Spleen (tissue), 13 donors: ENCODE measurements at places on chromosomes 5 and 9. TPM values are rescaled to one million over a fixed set of nuclear protein-coding genes. Genes with fewer than 3 reads are reported as not detected.
A peak's percentile ranks its signal among the peaks of the same experiment; 100 is the strongest.

DNA sequence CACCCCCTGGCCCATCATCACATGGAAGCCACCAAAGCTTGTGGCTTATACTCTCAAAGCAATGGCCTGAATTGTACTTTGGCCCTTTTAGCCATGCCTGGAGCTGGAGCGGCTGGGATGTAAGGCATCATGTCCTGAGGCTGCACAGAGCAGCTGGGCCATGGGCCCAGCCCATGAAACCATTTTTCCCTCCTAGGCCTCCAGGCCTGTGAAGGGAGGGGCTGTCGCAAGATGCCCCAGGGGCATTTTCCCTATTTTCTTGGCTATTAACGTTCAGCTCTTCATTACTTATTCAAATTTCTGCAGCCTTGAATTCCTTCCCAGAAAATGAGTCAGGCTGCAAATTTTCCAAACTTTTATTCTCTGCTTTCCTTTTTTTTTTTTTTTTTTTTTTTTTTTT is 27.7 kb downstream of the FST start:
- H3K4me3 ChIP-seq: no peak overlapping the region
- H3K27me3 ChIP-seq: no peaks in the 10 kb centered on the region
- no peaks in the 10 kb centered on the region for H3K36me3 ChIP-seq
- no peaks in the 10 kb centered on the region for H3K4me1 ChIP-seq
- H3K27ac ChIP-seq: no peak overlapping the region

- no peaks in the 10 kb centered on the region for H3K36me3 ChIP-seq
- no peak overlapping the region for H3K4me3 ChIP-seq
- no peak for DNase-seq
- no peaks in the 10 kb centered on the region for H3K4me1 ChIP-seq
- no peak overlapping the region for H3K27ac ChIP-seq
- no peaks in the 10 kb centered on the region for H3K27me3 ChIP-seq
These were observed 60.8 kb upstream of the IRX4 start for GRCh38 chr5:1943481-1943880.

GRCh38 chr9:89165880-89166279 is 12.7 kb downstream of the SHC3 start:
- no peaks in the 10 kb centered on the region for H3K4me1 ChIP-seq
- no peaks in the 10 kb centered on the region for H3K27me3 ChIP-seq
- H3K4me3 ChIP-seq: no peak overlapping the region
- no peak for DNase-seq
- no peaks in the 10 kb centered on the region for H3K36me3 ChIP-seq

Gene ZNF608
- total RNA-seq: 11.7 TPM

Gene PTGES
- 1.5 TPM for total RNA-seq

GRCh38 chr5:128826275-128826674 is 139.0 kb upstream of the SLC27A6 start:
- H3K4me1 ChIP-seq: no peaks in the 10 kb centered on the region
- H3K4me3 ChIP-seq: no peak overlapping the region
- H3K27ac ChIP-seq: no peak overlapping the region
- DNase-seq: no peak

Gene MELK
- 3.4 TPM for total RNA-seq

Gene CD274
- 24.2 TPM for total RNA-seq

DNA sequence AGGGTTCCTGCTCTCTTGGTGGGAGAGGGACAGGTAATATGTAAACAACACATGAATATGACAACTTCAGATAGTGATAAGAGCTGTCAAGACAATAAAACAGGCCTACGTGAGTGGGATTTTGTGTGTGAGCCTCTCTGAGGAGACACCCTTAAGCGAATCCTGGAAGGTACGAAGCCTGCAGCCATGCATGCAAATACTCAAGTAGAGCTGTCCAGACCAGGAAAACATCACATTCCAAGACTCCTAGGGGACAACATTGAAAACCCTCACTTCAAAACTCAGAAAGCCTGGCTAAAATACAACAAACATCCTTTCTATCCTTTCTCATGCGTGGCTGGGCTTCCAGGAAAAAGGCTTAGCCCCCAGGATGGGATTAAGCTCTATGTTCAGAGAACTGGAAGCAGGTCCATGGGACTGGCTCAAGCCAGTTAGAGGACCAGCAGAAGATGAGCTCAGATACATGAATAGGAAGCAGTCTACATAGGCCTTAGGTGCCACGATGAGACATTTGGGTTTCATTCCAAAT is 124.8 kb upstream of the IQGAP2 start:
- no peaks in the 10 kb centered on the region for H3K27me3 ChIP-seq
- H3K4me3 ChIP-seq: no peak overlapping the region
- H3K36me3 ChIP-seq: no peaks in the 10 kb centered on the region
- no peak overlapping the region for H3K27ac ChIP-seq

DNA sequence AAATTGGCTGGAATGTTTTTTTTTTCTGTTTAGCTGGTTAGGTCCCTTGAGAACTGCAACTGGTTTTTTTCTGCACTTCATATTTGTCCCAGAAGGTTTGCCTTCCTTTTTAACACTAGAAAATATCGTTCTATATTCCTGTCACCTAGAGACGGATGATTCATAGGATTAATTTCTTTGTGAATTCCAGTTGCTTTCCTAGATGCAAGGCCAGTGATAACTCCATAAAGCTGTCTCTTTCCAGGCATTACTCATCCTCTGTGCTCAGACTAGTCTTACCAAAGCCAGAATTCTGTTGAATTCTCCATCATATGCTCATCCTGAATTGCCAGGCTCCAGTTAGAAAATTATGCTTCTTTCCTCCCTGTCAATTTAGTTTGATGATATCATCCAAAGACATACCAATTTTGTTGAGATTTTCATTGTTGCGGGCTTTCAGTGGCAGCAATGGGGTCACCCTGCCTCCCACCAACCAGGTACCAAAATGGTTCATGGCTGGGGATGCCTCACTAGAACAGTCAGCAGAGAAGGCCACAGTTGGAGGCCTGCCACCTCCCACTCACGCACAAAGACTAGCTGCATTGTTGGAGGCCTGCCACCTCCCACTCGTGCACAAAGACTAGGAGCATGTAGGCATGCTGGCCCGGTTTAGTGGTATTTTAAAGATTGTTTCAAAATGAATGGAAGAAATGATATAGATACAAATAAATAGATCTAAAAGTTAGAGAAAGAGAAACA is 8.5 kb downstream of the BAAT start:
- DNase-seq: no peak
- no peaks in the 10 kb centered on the region for H3K27me3 ChIP-seq
- no peak overlapping the region for H3K27ac ChIP-seq
- H3K4me1 ChIP-seq: no peaks in the 10 kb centered on the region

Gene AGGF1
- 27.6 TPM for total RNA-seq

GRCh38 chr9:126170286-126170823 is 156.3 kb upstream of the MVB12B start:
- H3K27ac ChIP-seq: no peak overlapping the region
- no peak overlapping the region for H3K4me3 ChIP-seq
- DNase-seq: peak; percentile 20
- H3K27me3 ChIP-seq: peaks cover 7% of the 10 kb centered on the region

DNA sequence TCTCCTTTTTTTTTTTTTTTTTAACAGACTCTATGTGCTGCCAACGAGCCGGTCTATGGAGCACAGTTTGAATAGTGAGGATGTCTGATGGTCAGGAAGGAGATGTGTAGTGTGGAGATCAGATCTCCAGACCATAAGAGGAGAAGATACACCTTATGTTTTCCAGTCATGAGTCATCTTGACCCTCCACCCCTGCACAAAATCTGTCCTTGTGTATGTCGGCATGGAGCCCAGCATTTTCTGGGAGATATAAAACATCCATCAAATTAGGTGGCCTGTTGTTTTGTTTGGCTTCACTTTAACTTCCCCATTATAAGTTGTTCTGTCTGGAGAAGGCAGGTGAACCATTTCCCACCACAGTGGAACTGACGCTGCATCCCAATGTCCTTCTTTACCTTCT is 19.2 kb downstream of the SH3TC2 start:
- DNase-seq: no peak
- no peak overlapping the region for H3K27ac ChIP-seq
- H3K4me3 ChIP-seq: no peak overlapping the region
- H3K4me1 ChIP-seq: peaks cover 12% of the 10 kb centered on the region

DNA sequence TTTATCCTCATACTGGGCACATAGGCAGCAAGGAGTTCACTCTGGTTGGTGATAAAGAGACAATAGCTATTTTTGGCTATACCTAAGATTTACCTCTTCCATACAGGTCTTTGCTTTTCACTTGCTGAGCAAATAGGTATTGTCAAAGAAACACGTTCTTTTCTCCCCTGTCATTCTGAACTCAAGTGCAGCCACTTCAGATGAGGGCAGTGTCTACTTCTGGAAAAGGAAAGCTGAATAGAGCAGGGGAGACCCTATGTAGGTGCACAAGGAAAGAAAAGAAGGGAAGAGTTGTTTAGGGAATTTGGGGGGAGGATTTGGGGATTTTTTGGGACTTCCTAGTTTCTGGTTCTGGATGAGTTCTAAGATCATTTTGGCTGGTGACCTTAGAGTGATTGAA is 109.6 kb downstream of the ATP10B start:
- no peak overlapping the region for H3K27ac ChIP-seq
- H3K27me3 ChIP-seq: no peaks in the 10 kb centered on the region
- no peaks in the 10 kb centered on the region for H3K36me3 ChIP-seq

Gene ZNF622
- 17.6 TPM for total RNA-seq

Gene MAMDC4
- 5.4 TPM for total RNA-seq

Gene PAM
- 101 TPM for total RNA-seq

DNA sequence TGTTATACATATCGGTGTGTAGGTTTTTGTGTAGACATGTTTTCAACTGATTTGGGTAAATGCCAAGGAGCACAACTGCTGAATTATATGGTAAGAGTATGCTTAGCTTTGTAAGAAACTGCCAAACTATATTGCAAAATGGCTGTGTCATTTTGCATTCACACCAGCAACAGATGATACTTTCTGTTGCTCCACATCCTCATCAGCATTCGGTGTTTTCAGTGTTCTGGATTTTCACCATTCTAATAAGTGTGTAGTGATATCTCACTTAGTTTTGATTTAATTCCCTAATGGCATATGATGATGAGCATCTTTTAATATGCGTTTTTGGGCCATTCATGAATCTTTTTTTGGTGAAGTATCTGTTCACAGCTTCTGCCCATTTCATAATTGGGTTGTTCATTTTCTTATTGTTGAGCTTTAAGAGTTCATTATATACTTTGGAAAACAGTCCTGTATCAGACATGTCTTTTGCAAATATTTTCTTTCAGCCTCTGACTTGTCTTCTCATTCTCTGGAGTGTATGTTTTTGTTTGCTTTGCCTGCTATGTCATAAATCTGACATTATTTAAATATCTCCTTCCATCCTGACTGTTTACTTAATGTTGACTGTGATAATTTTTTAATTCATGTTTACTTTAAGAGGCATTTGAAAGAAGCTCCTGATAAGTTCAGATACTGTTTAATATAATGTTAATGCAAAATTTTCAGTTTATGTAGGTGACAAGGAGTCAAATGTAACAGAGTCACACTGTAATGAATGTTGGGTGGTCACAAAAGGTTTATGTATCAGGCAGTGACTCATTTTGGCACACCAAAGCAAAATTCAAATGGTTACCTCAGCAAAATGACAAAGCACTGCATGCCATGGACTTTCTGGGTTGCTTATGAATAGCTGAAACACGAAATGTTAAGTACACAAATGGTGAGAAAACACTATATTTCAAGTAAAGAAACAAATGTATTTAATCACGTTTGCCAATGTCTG is 181.1 kb upstream of the DAB2 start:
- H3K4me3 ChIP-seq: no peak overlapping the region
- no peaks in the 10 kb centered on the region for H3K27me3 ChIP-seq
- H3K27ac ChIP-seq: no peak overlapping the region
- H3K36me3 ChIP-seq: no peaks in the 10 kb centered on the region
- H3K4me1 ChIP-seq: no peaks in the 10 kb centered on the region

DNA sequence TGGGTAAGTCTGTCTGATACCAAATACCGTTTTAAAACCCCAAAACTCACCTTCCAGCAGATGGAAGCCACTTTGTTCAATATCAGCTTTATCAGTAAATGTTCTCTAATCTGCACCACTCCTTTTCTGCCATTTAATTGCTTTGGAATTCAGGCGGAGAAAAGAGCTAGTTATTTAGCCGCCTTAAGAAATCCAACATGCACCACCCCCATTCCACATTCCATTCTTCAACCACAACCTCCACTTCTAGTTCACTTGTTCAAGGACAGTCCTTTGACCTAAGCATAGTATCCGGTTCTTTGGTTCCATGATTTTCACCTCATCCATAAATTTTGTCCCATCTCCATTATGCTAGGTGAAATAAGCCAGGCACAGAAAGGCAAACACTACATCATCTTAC is 240.1 kb downstream of the DNAH5 start:
- H3K4me1 ChIP-seq: no peaks in the 10 kb centered on the region
- H3K27me3 ChIP-seq: no peaks in the 10 kb centered on the region
- no peak overlapping the region for H3K4me3 ChIP-seq
- H3K36me3 ChIP-seq: no peaks in the 10 kb centered on the region
- DNase-seq: no peak

GRCh38 chr5:74382987-74383593 is 257.4 kb downstream of the ENC1 start:
- no peak for DNase-seq
- H3K4me3 ChIP-seq: no peak overlapping the region
- no peaks in the 10 kb centered on the region for H3K36me3 ChIP-seq
- peak overlapping the region; percentile 61 for H3K27ac ChIP-seq
- no peaks in the 10 kb centered on the region for H3K27me3 ChIP-seq

DNA sequence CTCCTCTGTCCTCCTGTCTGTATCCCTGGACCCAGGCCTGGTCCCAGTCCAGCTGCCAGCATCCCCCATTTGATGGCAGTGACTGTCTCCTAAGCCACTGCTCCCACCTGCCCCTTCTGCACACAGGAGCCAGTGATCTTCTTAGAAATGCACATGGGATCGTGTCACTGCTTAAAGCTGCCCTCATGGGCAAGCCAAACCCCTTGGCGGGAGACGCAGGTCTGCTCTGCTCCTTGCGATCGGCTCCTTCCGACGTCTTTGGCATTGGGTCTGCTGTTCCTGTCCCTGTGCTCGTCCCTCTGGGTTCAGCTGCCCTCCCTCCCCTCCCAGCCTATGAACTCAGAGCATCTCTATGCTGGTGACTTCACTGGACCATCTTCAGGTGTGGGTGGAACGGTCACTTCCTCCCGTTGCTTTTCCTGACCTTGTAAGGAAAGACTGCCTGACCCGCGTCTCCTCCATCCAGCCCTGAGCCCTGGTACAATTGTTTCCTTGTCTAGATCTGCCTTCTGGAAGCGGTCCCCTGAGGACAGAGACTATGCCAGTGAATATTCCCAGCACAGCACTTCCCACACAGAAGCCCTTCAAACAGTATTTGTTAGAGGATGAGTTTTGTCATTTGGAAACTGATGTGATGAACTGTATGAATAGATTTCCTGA is 116.5 kb downstream of the ZNF354C start:
- no peaks in the 10 kb centered on the region for H3K36me3 ChIP-seq
- DNase-seq: peak; percentile 59
- H3K4me1 ChIP-seq: no peaks in the 10 kb centered on the region
- H3K27me3 ChIP-seq: no peaks in the 10 kb centered on the region

GRCh38 chr5:140497897-140498296 is 49.6 kb upstream of the EIF4EBP3 start:
- H3K27ac ChIP-seq: no peak overlapping the region
- H3K36me3 ChIP-seq: peaks cover 18% of the 10 kb centered on the region
- H3K27me3 ChIP-seq: no peaks in the 10 kb centered on the region
- H3K4me1 ChIP-seq: no peaks in the 10 kb centered on the region
- H3K4me3 ChIP-seq: no peak overlapping the region

- no peaks in the 10 kb centered on the region for H3K27me3 ChIP-seq
- no peaks in the 10 kb centered on the region for H3K36me3 ChIP-seq
- H3K4me1 ChIP-seq: no peaks in the 10 kb centered on the region
- H3K4me3 ChIP-seq: no peak overlapping the region
- DNase-seq: no peak
- H3K27ac ChIP-seq: no peak overlapping the region
These were observed 13.2 kb downstream of the DNAJC25 start for GRCh38 chr9:111644195-111644772.

Gene RICTOR
- 59.6 TPM for total RNA-seq
